Activated B cell treated with CpG ODN at 0.5 μM for 24 hours (primary cell): ENCODE measurements at places on chromosomes 7 and 10. TPM values are rescaled to one million over a fixed set of nuclear protein-coding genes. Genes with fewer than 3 reads are reported as not detected.
A peak's percentile ranks its signal among the peaks of the same experiment; 100 is the strongest.

DNA sequence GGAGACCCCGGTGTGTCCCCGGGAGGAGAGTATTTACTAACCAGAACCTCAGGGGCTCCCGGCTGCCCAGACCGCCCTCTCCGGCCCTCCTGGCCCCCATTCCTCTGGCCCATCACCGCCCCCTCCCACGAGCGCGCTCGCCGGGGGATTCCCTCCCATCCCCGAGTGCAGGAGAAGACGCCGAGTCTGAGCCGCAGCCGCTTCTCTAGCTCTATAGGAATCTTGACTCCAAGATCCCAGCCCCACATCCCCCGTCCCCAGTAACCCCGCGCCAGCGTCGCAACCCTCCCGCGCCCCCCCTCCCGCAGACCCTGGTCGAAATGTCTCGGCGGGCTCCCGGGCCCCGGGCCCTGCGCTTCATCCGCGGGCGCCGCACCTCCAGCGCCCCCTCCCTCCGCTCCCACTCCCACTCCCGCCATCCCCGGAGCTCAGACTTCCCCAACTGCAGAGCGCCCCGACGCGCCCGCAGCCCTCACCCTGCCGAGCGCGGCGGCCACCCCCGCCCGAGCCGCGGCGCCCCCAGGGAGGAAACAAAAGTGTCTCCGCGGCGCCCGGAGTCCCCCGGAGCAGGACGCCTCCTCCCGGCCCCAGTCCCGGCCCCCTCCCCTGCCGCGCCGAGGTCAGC lies 541 bp downstream of the ELMO1 start:
- H3K4me3 ChIP-seq, result peak overlapping the region; percentile 92
- H3K27me3 ChIP-seq, result no peaks in the 10 kb centered on the region
- no peak for DNase-seq

DNA sequence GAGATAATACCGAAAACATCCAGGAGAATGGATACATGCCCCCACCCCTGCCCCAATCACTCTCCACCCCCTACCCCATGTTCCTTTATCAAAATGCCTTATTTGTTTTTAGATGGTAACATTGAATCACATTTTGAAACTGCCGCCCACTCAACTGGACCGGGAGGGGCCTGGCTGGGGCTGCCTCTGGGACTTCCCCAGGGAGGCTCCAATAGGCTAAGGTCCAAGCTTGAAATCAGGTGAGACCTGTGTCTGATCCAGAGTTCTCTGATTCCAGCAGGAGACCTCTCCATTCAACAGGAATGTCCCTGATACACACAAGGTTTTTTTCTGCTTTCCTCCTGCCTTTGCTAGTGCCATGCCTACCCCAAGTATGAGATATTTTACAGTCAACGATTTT lies 43.8 kb upstream of the ACSL5 start:
- no peak overlapping the region for H3K27ac ChIP-seq
- DNase-seq, result no peak
- no peaks in the 10 kb centered on the region for H3K4me1 ChIP-seq

The ZNF365 gene
- not detected in 2 replicates for total RNA-seq

DNA sequence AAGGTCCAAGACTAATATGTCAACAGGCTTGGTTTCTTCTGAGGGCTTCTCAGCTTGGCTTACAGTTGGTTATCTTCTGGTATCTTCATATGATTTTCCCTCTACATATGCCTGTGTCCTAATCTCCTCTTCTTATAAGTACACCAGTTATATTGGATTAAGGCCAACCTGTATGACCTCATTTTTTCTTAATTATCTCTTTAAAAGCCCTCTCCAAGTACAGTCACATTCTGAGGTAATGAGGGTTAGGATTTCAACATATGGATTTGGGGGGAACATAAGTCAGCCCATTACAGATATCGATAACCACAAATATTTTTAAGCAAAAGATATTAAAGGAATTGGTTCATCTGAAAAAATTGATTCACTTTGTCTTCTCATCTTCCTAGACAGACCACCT lies 49.2 kb downstream of the IQUB start:
- peaks cover 16% of the 10 kb centered on the region for H3K27me3 ChIP-seq
- no peak for DNase-seq
- H3K36me3 ChIP-seq, result no peaks in the 10 kb centered on the region
- no peak overlapping the region for H3K27ac ChIP-seq
- H3K4me3 ChIP-seq, result no peak overlapping the region

GRCh38 chr7:44767912-44768627 lies 19.4 kb downstream of the ZMIZ2 start:
- peaks cover 61% of the 10 kb centered on the region for H3K36me3 ChIP-seq
- H3K4me3 ChIP-seq, result peak overlapping the region; percentile 57
- H3K27me3 ChIP-seq, result no peaks in the 10 kb centered on the region

- no peaks in the 10 kb centered on the region for H3K27me3 ChIP-seq
- peaks cover 66% of the 10 kb centered on the region for H3K4me1 ChIP-seq
- peaks cover 26% of the 10 kb centered on the region for H3K36me3 ChIP-seq
- no peak overlapping the region for H3K4me3 ChIP-seq
Observed at GRCh38 chr7:37431413-37431812, 17.3 kb downstream of the ELMO1 start.

The KLF14 gene
- total RNA-seq, result 0.10 TPM in 1 of 2 replicates, not detected in the other

GRCh38 chr7:128323040-128323439 lies 20.7 kb downstream of the RBM28 start:
- no peak for DNase-seq
- peaks cover 93% of the 10 kb centered on the region for H3K36me3 ChIP-seq
- H3K4me1 ChIP-seq, result no peaks in the 10 kb centered on the region
- H3K4me3 ChIP-seq, result no peak overlapping the region
- H3K27me3 ChIP-seq, result no peaks in the 10 kb centered on the region

The FEZF1 gene
- not detected in 2 replicates for total RNA-seq

The VPS26A gene
- 25.9 and 29.5 TPM in 2 replicates for total RNA-seq

The RBM20 gene
- 0.02 TPM in 2 replicates for total RNA-seq

DNA sequence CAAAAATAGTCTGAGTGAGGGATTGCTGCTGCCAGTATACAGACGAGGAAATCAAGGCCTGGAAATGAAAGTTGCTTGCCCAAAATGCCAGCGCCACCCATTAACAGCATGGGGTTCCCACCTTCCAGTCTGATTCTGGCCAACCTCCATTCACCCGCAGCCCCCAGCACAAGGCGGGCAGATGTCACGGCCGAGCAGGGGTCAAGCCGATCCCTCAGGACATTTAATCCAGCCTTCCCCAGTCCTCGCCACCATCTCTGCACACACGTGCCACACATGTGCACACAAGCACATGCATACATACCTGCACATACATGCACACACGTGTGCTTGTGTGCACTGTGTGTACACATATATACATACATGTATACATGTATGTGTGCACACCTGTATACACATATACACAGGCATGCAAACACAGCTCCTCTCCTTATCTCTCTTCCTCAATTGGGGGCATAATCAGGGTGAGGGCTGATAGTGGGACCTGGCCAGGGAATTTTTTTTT lies 122.9 kb downstream of the GRID1 start:
- H3K27me3 ChIP-seq, result no peaks in the 10 kb centered on the region
- DNase-seq, result no peak
- H3K36me3 ChIP-seq, result no peaks in the 10 kb centered on the region
- H3K4me3 ChIP-seq, result no peak overlapping the region

The ANKRD30A gene
- not detected in 2 replicates for total RNA-seq

- H3K27me3 ChIP-seq, result no peaks in the 10 kb centered on the region
- DNase-seq, result no peak
- H3K4me3 ChIP-seq, result no peak overlapping the region
- no peaks in the 10 kb centered on the region for H3K36me3 ChIP-seq
- no peaks in the 10 kb centered on the region for H3K4me1 ChIP-seq
Observed at GRCh38 chr10:33047655-33048054, 89.6 kb upstream of the ITGB1 start.

The DNAJB6 gene
- total RNA-seq, result 74.3 and 75.6 TPM in 2 replicates

DNA sequence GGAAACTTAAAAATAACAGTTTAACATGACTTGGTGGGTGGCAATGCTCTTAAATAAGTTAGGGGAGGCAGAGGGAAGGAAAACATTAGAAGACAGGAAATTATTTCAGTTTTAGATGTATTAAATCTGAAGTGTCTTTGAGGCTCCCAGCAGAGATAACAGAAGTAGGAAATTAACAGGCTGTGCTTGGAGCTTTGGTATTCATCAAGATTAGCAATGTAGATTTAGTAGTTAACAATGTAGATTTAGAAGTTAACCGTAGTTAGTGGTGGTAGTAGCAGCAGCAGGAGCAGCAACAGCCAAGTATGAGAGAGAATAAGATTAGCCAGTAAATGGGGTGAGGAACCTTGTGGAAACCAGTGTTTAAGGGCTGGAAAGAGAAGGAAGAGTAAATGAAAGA lies 48.7 kb upstream of the UBN2 start:
- H3K36me3 ChIP-seq, result peaks cover 23% of the 10 kb centered on the region
- H3K27me3 ChIP-seq, result no peaks in the 10 kb centered on the region
- DNase-seq, result no peak
- no peaks in the 10 kb centered on the region for H3K4me1 ChIP-seq
- no peak overlapping the region for H3K4me3 ChIP-seq

DNA sequence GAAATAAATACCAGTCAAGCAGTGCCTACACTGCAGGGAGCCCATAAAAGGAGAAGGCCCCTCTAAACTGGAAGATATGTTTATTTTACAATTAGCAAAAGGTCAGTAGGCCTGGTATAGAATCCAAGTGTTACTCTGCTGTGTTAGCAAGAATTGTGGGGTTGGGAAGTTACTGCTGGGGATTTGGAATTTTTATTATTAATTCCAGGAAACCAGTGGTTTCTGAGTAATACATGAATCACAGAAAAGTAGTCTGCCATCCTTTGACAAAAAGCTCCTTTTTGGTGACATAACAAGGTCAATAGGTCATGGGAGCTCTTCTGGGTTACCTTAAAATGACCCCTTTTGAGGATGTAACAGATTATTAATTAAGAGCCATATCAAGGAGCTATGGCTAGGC lies 67.4 kb downstream of the ZNF92 start:
- no peak overlapping the region for H3K27ac ChIP-seq
- no peak overlapping the region for H3K4me3 ChIP-seq
- no peaks in the 10 kb centered on the region for H3K27me3 ChIP-seq
- H3K4me1 ChIP-seq, result no peaks in the 10 kb centered on the region

The ADGRA1 gene
- total RNA-seq, result not detected in 2 replicates

The PPP1R3C gene
- total RNA-seq, result not detected in 2 replicates

DNA sequence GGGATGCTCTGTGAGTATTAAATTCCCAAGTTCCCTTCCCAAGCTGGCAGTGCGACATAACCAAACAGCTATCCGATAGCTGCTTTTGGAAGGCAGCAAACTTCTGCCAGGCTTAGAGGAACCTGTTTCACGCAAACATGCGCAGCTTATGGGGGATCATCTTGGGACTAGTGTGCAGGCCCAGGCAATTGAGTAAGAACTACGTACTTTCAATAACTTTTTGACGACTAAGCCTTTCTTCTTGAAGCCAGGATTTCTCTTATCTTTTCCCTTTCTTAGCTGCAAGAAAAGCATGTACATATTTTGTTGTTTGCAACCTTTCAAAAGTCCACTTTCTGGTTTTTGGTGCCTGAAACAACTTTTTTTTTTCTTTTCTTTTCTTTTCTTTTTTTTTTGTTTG lies 28.7 kb upstream of the SEPHS1 start:
- no peak overlapping the region for H3K4me3 ChIP-seq
- H3K36me3 ChIP-seq, result no peaks in the 10 kb centered on the region
- no peak for DNase-seq

- H3K4me3 ChIP-seq, result no peak overlapping the region
- H3K27me3 ChIP-seq, result no peaks in the 10 kb centered on the region
- no peaks in the 10 kb centered on the region for H3K4me1 ChIP-seq
- no peaks in the 10 kb centered on the region for H3K36me3 ChIP-seq
- DNase-seq, result no peak
Observed at GRCh38 chr10:126634911-126635310, 35.6 kb downstream of the C10orf90 start.

The SEPTIN7 gene
- 239 and 262 TPM in 2 replicates for total RNA-seq

- H3K36me3 ChIP-seq, result peaks cover 99% of the 10 kb centered on the region
- DNase-seq, result no peak
- no peaks in the 10 kb centered on the region for H3K27me3 ChIP-seq
Observed at GRCh38 chr10:96217711-96218110, 53.7 kb downstream of the BLNK start.

- peaks cover 3% of the 10 kb centered on the region for H3K4me1 ChIP-seq
- H3K27ac ChIP-seq, result no peak overlapping the region
Observed at GRCh38 chr10:132469197-132469884, 68.2 kb upstream of the INPP5A start.

- no peaks in the 10 kb centered on the region for H3K27me3 ChIP-seq
- H3K4me1 ChIP-seq, result no peaks in the 10 kb centered on the region
- H3K36me3 ChIP-seq, result peaks cover 89% of the 10 kb centered on the region
- DNase-seq, result no peak
- H3K27ac ChIP-seq, result no peak overlapping the region
Observed at GRCh38 chr10:6229746-6230145, 27.0 kb downstream of the PFKFB3 start.

GRCh38 chr7:149713731-149714068 lies 59.7 kb downstream of the ZNF467 start:
- DNase-seq, result no peak
- no peaks in the 10 kb centered on the region for H3K27me3 ChIP-seq
- H3K27ac ChIP-seq, result no peak overlapping the region
- peaks cover 6% of the 10 kb centered on the region for H3K36me3 ChIP-seq
- H3K4me1 ChIP-seq, result peaks cover 17% of the 10 kb centered on the region

- H3K27me3 ChIP-seq, result no peaks in the 10 kb centered on the region
- H3K27ac ChIP-seq, result no peak overlapping the region
- no peak overlapping the region for H3K4me3 ChIP-seq
- H3K4me1 ChIP-seq, result no peaks in the 10 kb centered on the region
Observed at GRCh38 chr10:129105266-129105665, 361.8 kb upstream of the MGMT start.

The MYL7 gene
- not detected in 2 replicates for total RNA-seq

DNA sequence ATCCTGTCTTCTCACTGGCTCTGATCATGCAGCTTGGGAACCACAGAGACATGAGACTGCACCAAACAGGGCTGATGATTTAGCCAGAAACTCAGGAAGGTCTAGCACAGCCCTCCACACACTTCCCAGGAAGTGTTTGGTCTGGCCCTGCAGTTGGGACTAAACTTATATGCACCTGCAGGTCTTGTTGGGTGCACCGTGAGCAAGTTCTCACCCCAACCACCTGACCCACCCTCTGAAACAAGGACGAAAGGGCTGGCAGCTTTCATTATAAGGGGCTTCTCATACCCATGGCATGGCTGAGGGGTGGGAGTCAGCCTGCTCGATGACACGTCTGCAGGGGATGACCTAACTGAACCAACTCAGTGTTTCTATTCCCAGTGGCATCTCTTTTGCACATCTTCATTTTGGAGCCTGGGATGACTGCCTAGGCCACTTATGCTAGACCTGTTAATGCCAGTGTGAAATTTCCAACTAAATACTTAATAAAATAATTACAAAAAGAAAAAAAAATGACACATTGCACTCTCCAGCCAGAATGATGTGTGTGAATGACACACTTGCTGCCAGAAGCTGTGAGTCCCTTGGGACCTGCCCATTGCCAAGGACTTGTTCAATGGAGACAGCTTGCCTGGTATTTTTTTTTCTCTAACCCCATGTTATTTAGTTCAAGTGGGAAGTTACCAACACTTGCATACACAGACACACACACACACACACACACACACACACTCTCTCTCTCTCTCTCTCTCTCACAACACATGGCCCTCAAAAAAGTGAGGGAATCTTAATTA lies 102.6 kb downstream of the NEURL1 start:
- no peak for DNase-seq
- H3K4me3 ChIP-seq, result no peak overlapping the region
- no peaks in the 10 kb centered on the region for H3K27me3 ChIP-seq
- H3K4me1 ChIP-seq, result no peaks in the 10 kb centered on the region
- no peak overlapping the region for H3K27ac ChIP-seq

GRCh38 chr7:66362136-66362535 lies 157.0 kb downstream of the TPST1 start:
- no peaks in the 10 kb centered on the region for H3K27me3 ChIP-seq
- no peak overlapping the region for H3K27ac ChIP-seq
- no peak overlapping the region for H3K4me3 ChIP-seq
- peaks cover 5% of the 10 kb centered on the region for H3K36me3 ChIP-seq
- no peak for DNase-seq
- H3K4me1 ChIP-seq, result no peaks in the 10 kb centered on the region
